ENCODE measurements at places on chromosomes 7 and 10.

GRCh38 chr10:98486421-98486820 is 39.7 kb upstream of the HPS1 start:
- no peak for DNase-seq

DNA sequence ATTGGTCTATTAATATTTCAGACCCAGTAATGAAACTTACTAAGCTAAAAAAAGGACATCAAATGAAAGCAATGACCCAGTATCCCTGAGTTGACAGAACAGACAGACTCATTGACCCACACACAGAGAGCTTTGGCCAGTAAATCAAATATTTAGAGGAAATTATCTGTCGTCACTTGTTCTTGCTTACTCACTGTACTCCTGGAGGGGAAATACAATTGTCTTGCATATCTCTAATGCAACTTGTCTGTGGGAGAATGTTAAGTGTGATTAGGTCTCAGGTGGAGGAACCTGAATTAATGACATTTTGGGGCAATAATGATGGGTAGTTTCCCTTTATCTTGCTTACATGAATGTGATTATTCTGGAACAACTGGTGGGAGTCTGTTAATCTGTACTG is 80.4 kb downstream of the CUBN start:
- DNase-seq = no peak

GRCh38 chr7:76397409-76398183 is 11.9 kb downstream of the SSC4D start:
- peak; percentile 83 for DNase-seq

- DNase-seq = no peak
These were observed 87.6 kb upstream of the MTPN start for GRCh38 chr7:136064627-136065237.

- DNase-seq = no peak
These were observed 253.6 kb downstream of the GRID1 start for GRCh38 chr10:86113044-86113443.

DNA sequence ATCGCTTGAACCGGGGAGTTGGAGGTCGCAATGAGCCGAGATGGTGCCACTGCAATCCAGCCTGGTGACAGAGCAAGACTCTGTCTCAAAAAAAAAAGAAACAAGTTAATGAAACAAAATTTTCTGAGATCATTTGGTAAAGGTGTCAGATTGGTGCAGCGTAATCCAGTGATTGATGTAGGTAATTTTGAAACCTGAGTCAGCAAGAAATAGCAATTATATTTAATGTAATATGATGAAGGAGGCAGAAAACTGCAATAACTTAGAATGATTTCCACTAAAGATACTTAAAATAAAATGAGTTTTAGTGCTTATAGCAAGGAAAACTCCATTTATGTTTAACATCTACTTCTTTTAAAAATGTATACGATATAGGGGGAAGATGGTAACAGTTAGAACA is 1049.8 kb upstream of the C7orf33 start:
- no peak for DNase-seq
